ENCODE measurements at places on chromosomes 4 and X. TPM values are rescaled to one million over a fixed set of nuclear protein-coding genes. Genes with fewer than 3 reads are reported as not detected.

The HERC6 gene
- total RNA-seq: 5.7 TPM

The PASD1 gene
- not detected for total RNA-seq

The BTK gene
- 1.9 TPM for total RNA-seq

The RGN gene
- not detected for total RNA-seq

The CCNA2 gene
- 69.0 TPM for total RNA-seq

The VCX3B gene
- not detected for total RNA-seq

The EFHC2 gene
- 0.53 TPM for total RNA-seq

The GRSF1 gene
- 107 TPM for total RNA-seq

The TCEAL2 gene
- 0.53 TPM for total RNA-seq

The PPARGC1A gene
- total RNA-seq: not detected

The SLC2A9 gene
- 1.7 TPM for total RNA-seq

Data from activated T-cell treated with anti-CD3 and anti-CD28 coated beads, Interleukin-2, amount 50 U/mL, for 72 hours (primary cell).